ENCODE measurements at places on chromosomes 11 and 22.
A peak's percentile ranks its signal among the peaks of the same experiment; 100 is the strongest.

- no peak for DNase-seq
Measured at GRCh38 chr11:121665206-121665838, 212.6 kb upstream of the SORL1-AS1 start.

DNA sequence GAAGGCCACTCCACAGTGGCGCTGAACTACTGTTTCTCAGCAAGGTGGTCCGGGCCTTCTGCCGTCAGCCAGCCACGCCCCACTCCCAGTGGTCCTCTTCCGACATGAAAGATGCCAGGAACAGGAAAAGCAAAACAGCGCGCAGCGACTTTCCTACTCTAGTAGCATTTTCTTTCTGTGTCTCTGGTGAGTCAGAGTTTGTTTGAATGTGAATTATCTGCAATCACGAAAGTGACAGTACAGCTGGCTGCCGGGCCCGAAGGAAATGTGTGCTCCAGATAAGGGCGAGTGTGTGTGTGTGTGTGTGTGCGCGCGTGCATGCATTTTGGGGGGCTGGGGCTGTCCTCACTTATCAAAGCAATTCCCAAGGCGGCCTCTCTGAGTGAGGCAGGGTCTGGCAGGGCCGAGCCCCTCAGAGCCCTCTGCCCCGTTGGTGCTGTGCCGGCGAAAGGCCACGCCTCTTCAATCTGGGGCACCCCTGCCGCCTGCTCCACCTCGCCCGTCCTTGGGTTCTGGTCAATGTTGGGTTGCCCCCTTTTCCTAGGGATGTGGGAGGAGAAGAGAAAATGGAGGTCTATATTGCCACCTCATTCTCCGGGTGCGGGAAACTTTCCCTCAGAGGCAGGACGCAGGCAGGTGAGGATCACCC, 288.5 kb downstream of the KIRREL3 start:
- DNase-seq, result no peak

DNA sequence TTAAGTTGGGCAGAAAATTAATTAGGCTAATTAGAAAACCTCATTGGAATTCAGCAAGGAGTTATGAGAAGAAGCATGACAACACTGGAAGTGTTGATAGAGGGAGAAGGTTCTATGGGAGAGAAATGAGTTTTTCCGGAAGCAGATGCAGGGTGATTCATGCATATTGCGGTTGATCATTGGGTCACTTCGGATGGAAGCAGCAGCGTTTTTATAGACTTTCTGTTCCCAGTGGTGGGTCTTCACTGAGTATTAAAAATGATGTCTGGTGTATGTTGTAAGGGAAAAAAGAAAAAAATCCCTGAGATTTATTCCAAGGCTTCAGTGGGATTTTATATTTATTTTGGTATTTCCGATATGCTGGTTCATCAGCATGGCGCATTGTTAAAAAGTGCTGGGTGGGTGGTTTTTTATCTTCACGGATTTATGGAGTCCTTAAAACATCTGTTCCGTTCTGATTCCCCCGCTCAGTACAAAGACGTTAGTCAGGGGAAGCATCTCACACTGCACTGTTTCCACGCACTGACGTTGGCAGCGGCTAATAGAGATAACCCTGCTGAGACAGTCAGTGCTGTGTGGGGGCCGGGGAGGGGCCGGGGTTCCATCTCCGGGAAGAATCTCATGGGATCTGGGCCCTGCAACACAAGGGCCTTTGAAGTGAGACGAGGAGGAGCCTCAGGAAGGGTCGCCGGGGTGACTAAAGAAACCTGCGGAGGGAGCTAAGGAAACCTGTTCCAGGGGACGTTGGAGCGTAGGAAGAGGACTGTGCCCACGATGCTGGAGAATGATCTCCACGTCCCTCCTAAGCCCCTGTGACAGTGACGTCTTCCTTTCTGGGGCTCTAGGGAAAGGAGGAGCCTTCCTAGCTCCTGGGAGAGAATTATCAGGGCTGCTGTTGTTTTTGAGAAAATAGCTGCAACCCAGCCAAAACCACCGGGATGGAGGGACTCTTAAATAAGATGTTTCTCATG, 390.0 kb downstream of the NTM start:
- no peak for DNase-seq

GRCh38 chr11:47987781-47988180, 7.4 kb downstream of the PTPRJ start:
- no peak for DNase-seq

- no peak for DNase-seq
Measured at GRCh38 chr11:88480223-88480622, 142.7 kb upstream of the CTSC start.

DNA sequence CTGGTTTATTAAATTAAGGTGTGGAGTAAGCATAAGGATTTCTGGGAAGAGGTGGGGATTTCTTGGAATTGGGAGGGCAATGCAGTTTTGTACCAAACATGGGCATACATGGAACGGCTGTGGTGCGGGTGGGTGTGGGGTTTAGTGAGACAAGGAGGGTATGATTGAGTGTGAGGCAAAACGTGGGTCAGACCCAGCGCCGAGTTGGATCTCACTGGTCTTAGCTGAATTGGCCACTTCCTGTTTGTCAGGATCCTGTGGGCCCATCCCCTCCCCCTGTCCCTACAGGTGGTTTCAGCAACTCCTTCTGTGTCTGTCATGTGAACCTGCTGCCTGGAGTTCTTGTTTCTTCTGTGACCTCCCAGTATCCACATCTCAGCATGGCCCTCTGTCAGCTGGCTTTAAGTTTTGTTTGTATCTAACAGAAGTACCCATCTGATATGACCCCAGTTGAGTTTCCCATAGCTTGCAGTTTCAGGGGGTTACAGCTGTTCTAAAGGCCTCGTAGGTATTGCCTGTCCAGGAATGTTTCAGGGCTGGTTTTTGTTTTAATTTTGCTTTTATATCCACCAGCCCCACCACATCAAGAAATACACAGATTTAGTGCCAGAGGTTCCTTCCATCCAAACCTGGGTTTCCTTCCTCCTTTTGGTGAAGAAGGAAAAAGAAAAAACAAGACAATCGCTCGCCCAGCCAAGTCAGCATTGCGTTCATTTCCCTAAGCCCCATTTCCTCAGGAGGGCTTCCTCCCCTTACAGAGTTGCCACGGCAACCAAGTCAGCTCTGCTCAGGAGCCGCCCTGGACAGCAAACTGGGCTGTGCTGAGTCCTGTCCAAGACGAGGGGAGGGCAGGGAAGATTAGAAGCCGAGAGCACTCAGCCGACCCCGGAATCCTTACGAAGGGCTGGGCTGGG, 6.0 kb downstream of the APOL1 start:
- peak; percentile 39 for DNase-seq

DNA sequence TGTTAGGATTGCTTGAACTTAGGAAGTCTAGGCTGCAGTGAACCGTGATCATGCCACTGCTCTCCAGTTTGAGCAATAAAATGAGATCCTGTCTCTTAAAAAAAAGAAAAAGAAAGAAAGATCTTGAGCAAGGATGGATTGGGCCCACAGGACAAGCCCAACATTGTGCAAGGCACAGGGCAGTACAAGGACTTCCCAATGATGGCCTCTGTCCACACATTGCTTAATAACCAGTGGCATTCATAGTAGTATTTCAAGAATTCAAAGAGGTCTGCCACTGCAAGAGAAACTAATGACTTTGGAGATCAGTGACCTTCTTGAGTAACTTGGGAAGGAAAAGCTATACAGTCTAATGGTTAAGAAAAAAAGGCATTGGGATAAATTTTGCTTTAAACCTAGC, 44.6 kb downstream of the SEZ6L start:
- no peak for DNase-seq

- DNase-seq, result peak; percentile 47
Measured at GRCh38 chr22:21682385-21683175, 16.8 kb downstream of the PPIL2 start.
